Stimulated activated CD8-positive, alpha-beta memory T cell treated with anti-CD3 and anti-CD28 coated beads, Interleukin-15, amount 100 ng/mL, for 4 hours (primary cell): ENCODE measurements at places on chromosomes 5 and 9.

DNA sequence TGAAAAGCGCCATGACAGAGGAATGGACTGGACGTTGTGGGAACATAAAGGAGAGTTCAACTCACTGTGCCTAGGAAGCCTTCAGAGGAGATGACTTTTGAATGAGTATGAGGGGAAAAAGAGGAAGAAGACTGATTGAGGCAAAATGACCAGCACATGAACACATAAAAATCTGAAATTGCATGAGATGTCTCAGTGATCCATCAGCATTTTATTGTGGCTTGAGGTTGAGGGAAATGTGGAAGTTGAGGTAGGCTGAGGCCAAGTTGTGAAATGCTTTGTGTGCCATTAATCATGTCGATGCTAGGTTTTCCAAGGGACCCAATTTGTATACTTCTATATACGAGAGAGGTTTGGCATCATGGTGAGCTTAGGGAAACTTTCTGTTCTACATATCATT is 140.9 kb upstream of the TLX3 start:
- DNase-seq, result no peak

DNA sequence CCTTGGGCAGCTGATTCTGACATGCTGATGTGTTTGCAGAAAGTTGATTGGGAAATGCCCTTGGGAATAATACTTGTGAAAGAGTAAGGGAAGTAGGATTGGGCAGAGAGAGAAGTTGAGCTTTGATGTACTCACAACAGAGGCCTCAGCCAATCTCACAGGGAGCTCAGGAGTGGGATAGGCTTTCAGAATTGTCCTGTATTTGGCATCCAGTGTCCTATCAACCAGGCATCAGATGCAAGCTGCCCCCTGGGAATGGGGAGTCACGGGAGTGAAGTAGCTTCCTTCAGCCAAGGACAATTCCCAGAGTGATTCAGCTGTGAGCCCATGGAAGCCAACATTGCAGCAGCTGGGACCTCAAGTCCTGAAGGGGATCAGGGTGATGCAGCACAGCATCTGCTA is 39.6 kb downstream of the DMAC1 start:
- no peak for DNase-seq

- no peak for DNase-seq
These were observed 34.1 kb downstream of the ZNF483 start for GRCh38 chr9:111559000-111559610.

DNA sequence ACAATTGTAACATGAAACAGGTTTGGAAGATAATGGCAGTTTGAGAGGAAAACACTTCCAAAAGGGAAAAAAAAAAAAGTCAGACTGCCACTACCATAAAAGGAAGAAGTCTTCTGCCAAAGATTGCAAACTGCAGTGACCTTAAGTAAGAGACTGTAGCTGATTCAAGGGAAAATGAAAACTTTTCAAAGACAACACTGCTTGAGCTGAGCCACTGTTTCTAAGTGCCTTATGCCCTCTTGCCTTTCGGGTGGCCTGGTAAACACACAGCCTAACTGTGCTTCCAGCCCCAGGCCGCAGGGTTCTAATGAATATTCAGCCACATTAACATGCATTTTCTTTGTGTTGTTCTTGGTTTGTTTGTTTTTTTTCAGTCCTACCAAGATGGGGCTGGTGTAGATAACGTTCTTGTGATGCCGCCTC is 354.6 kb downstream of the BNC2 start:
- no peak for DNase-seq

- DNase-seq, result no peak
These were observed 50.8 kb downstream of the KCNN2 start for GRCh38 chr5:114412510-114413171.
